ENCODE measurements at places on chromosomes 12 and 14.
A peak's percentile ranks its signal among the peaks of the same experiment; 100 is the strongest.

DNA sequence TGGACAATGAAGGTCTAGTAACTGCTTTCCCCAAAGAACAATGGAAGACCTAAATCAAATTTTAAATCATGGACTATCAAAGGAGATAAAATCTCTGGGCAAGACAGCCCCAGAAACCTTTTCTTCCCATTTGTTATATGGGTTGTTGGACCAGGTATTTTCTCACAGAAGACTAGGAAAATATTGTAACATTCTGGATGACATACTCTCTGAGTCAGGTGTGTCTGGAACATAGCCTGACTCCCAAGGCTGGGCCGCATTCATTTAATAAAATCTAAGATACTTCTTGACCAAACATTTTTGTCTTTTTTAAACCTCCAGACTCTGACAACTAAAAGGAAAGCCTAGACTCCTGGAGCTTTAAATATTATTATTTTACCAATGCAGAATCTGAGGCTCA, 87.9 kb downstream of the ATP23 start:
- no peak for DNase-seq

DNA sequence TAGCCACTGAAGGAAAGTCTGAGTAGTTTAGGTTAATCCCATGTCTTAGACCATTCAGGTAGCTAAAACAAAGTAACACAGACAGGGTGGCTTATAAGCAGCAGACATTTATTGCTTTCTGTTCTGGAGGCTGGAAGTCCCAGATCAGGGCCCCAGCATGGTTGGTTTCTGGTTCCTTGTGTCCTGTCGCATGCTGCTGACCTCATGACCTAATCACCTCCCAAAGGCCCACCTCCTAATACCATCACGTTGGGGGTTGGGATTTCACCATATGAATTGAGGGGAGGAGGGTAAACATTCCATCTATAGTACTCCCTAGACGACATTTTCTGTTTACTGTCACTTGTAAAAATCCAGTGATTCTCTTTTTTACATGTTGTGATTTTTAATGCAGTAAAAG, 148.6 kb downstream of the FBXL14 start:
- no peak for DNase-seq

DNA sequence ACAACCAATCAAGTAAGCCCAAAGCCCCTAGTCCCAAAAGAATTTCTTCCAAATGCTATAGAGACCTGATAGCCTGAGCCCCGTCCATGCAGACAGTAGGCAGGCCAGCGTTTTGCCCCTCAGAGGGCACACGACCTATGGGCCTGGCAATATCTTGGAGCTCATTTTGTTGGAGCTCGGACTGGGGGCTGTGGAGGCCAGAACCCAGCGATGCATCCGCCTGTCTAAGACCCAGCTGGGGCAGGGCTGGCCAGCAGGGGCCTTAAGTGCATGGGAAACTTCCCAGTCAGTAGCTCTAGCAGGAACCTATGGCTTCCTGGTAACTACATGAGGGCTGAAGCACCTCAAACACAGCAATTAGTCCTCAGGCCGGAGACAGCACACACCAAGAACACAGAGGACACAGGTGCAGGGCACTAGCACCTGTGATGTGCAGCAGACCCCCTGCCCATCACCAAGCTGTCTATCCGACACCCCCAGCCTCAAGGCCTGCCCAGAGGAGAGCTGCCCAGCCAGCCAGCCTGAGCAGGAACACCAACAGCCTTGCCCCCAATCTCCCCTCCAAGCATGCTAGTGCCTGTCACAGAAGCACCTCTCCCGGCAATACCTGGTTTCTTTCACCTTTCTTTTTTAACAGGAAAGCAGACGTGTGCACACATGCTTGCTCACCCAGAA, 50.8 kb downstream of the ARL6IP4 start:
- no peak for DNase-seq

GRCh38 chr14:80077262-80077661, 134.0 kb downstream of the DIO2 start:
- DNase-seq, result no peak

DNA sequence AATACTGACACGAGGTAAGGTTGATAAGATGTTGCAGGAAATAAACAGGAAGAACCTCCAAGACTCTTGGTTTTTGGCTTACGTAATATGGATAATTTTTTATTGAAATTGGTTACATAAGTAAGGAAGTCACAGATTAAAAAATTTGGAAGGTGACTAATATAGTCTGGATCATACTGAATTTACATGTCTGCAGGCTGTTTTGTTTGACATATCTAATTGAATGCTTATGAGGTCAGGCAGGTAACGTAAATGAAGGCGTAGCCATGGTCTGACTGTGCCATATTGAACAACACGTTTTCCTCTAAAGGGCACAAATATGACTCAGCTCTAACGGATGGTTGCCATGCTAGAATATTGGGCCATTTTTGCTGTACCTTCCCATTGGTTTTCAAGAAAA, 648.1 kb upstream of the NOVA1 start:
- no peak for DNase-seq

DNA sequence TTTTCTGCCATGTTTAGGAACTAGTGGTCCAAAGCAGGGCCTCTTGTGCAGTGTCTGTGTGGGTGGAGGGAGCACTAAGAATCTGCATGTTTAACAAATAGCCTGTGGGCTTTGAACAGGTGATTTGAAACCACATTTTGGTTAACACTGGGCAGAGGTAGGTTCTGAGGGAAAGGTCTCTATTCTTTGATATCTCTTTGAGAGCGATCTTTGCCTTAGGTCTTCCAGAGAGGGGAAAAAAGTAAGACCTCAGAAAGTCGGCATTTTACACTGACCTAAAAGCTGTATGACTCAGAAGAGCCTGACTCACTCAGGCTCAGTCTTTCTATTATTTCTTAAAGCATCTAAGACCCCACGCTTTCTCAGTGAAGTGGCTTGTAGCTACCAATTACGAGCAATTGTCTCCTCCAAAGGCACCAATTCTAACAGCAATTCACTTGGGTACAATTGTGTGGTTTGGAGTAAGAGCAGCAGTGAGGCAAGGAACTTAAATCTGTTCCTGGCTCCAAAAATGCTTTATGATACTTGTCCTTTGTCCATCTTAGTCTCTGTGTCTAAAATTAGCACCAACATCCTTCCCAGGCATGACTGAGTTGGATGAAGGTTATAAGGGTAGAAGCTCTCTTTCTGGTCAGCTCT, 8.8 kb downstream of the EIF2B2 start:
- DNase-seq, result peak; percentile 35
